ENCODE measurements at places on chromosomes 1 and 21. TPM values are rescaled to one million over a fixed set of nuclear protein-coding genes. Genes with fewer than 3 reads are reported as not detected.

The NEK2 gene
- total RNA-seq, result 8.5 TPM

The PRPF38B gene
- total RNA-seq, result 18.9 TPM

The CDKN2C gene
- 8.4 TPM for total RNA-seq

DNA sequence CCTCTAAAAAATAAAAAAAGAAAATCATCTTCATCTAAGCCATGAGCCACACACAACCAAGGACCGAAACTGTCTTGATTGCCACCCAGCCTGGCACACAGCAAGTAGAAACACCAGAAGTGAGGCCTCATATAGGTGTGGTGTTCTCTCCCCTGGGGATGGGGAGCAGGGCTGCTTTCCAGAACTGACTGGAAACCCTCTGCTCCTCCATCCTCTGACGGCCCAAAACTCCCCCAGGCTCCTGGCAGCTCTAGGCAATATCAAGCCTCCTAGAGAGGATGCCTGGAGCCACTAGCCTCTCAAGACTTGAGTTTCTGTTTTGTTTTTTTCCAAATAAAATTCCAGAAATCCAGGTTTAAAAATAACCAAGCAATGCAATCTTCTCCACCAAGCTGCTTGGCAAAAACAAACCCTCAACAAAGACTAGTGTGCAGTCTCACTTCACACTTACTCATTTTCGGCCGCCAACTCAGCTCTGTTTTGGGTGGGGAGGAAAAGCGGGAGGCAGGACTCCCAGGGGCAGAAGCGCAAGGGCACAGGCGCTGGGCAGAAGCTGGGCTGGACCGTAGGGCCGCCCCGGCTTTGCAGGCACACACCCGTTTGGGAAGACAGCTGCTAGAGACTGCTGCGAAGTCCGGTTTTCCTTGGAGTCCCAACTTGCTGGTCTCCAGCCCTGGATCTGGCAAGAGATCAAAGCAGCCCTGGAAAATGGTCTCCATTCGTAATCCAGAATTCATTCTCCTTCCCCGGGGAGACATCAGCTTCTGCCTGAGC, 78.2 kb upstream of the CAPZB start:
- DNase-seq, result peak; percentile 8

- no peak for DNase-seq
Observed at GRCh38 chr1:152426731-152427130, 12.7 kb upstream of the CRNN start.

DNA sequence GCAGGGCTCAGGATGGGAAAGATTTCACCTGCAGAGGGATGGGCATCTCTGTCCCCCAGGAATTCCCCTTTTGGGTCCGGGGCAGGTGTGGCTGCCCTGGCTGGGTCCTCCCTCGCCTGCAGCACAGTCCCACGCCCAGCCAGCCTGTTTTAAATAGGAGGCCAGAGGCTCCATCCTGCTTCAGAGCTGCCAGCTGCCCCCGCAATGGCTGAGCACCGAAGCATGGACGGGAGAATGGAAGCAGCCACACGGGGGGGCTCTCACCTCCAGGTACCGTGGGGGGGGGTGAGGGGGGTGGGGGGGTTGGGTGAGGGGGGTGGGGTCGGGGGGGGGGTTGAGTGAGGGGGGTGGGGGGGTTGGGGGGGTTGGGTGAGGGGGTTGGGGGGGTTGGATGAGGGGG, 3.6 kb downstream of the SCNN1D start:
- no peak for DNase-seq

- no peak for DNase-seq
Observed at GRCh38 chr1:200051620-200052019, 24.1 kb downstream of the NR5A2 start.

- DNase-seq, result no peak
Observed at GRCh38 chr21:25578056-25578961, 29.0 kb downstream of the MRPL39 start.

DNA sequence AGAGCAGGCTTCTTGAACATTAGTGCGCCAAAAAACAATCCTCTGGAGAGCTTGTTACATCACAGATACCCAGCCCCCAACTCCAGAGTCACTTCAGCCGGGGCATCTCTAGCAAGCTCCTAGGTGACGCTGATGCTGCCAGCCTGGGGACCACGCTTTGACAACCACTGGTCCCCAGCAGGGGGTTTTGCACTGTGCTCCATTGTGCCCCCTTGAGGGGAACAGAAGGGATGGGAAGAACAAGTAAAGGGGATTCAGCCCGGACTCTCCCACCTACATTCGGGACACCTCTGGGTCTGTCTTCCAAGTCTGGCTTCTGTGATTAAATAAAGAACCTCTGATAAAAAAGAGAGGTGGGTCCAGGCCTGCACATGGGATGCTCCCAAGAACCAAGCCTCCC, 60.4 kb downstream of the ATP5PO start:
- no peak for DNase-seq

DNA sequence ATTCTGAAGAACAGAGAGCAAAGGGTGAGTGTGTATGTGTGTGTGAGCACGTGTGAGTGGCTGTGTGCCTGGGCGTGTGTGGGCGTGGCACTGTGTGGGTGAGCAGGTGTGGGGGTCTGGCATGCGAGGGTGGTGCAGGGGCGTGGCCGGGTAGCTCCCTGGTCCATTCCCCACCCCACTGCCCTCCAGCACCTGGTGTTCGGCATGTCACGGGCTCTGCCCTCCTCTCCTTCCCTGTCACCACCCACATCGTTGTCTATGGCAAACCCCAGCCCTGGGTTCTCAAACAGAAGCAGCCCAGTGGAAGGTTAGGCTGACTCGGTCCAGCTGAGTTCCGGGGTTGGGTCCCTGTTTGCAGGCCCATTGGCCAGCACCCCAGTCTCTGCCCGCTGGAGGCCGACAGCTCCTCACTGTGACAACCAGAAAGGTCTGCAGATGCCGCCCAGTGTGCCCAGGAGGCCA, 39.8 kb downstream of the UBE2G2 start:
- DNase-seq, result no peak

Data from prostate gland (tissue), 2 donors.